NCI-H1930 (cell line): ENCODE measurements at places on chromosomes 5 and 9.

DNA sequence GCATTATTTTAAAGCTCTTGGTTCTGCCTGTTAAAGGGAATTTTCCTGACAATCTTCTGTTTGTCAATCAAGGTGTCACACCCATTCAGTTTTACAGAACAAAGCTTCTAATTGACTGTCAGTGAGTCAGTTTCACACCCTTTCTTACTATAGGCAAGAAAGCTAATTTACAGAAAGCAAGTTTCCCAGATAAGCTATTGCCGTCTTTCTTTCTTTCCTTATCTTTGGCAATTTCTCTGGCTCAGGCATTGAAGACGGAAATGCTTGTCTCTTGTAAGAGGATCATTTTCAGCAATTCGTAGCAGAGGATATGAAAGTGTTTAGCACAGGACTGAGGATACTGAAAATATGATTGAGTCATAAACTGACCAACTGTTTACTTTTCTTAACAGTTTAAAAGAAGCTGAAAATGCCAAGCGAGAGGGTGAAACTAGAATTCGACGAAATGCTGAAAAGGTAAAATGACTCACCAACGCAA is 27.0 kb downstream of the SPINK5 start:
- DNase-seq: no peak

DNA sequence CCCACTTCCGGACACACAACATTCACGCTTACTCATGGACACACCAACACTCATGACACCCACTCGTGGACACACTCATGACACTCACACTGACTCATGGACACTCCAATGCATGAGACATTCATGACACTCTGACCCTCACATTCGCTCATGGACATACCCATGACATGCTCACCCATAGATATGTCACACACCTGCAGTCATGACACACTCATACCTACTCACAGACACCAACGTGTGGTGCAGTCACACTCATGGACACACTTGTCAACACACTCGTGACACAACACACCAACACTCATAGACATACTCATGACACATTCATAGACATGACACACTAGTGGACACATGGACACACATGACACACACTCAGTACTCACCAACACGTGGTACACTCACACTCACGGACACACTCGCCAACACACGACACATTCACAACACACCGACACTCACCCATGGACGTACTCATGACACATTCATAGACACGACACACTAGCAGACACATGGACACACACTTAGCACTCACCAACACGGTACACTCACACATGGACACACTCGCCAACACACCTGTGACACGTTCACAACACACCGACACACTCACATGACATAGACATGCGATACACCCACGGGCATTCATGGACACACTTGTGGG is 73.4 kb downstream of the PHF2 start:
- DNase-seq: no peak

DNA sequence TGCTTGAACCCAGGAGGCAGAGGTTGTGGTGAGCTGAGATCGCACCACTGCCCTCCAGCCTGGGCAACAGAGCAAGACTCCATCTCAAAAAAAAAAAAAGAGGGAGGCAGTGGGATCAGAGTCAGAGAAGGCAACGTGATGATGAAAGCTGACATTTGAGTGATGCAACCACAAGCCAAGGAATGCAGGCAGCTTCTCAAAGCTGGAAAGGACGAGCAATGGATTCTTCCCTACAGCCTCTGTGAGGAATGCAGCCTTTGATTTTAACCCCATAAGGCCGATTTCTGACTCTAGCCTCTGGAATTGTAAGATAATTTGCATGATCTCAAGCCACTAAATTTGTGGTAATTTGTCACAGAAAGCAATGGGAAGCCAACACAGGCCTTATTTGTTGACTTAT is 9.8 kb downstream of the TGFBI start:
- DNase-seq: no peak

- no peak for DNase-seq
These were observed 639 bp downstream of the EHMT1 start for GRCh38 chr9:137619240-137620047.

DNA sequence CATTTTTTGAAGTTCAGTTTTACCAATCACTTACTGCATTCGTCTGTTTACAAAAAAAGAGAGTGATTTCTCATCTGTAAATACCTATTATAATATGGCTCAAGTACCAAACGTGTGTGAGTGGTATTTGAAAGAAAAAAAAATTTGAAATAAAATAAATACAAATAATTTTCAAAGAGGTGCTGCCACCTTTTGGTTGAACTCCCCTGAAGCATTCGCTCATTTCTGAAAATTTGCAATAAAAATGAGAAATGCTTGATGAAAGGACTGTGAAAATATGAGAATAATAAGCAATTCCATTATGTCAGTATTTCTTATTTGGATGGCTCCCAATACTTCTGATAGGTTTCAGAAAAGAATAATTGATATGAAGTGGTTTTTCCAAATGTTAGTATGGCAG is 409.9 kb downstream of the CTNND2 start:
- no peak for DNase-seq

DNA sequence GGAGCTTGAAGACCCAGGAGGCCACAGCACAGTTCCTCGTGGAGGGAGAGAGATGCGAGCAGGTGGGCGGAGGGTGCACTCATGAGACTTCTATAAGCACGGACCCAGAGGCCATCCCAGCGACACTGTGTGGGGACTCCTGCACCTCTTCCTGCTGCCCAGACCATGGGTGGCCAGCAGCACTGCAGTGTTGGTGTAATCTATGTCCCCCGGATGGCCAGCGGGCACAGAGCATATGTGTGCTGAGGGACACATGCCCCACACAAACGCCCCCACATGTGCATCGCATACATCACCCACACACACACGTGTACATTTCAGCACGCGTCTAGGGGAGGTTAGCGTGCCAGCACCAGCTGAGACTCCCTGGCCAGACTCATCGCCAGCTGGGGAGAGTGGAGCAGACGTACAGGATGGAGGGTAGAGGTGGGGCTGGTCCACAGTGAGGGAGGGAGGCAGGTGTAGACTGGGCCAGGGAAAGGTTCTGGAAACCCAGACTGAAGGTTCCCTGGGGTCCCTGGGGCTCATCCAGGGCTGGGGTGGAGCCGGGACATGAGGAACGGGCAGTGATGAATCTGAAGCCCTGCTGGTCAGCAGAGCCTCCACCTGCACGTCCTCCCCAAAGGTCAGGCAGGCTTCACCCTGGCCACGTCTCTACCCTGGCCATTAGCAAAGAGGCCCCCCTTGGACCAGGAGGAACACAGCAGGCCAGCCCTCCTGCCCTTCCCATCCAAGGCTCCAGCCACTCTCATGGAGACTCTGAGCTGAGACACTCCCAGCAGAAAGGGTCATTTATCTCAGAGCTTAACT is 27.6 kb downstream of the ADAMTS2 start:
- no peak for DNase-seq
